Lower leg skin (tissue), 4 donors: ENCODE measurements at places on chromosomes 6 and 20. TPM values are rescaled to one million over a fixed set of nuclear protein-coding genes. Genes with fewer than 3 reads are reported as not detected.

DNA sequence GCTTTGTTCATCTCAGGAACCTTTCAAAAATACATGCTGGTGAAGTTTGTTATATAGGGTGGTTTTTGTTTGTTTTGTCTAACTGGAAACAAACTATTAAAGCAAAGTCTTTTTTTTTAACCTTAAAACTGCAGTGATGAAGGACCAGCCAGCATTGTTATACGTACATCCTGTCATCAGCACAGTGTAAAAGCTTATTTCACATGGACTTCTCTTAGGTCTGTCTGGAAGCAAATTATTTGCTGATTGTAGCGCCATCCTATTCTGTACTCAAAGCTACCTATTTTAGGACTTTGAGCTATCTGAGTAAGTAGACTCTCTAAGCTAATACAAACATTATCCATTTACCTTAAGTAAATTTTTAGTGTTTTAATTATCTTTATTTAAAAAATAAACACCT lies 61.7 kb downstream of the SNX9 start:
- DNase-seq, result no peak

DNA sequence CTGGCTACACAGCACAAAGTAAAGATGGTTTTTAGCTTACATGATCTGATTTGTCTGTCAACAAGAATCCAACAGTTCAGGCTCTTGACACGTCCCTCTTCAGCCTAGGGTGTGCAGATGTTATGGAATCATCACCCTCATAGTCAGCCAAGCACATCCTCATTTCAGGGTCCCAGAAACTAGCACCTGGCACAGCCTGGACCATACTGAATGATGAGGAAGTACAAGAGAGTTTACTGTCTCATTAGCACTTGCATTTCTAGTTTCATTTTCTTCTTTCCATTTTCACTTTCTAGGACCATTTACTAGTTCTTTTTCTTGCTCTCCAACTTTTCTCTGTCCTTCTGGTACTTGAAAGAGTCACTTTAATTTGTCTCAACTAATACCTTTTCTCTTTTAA lies 6.5 kb downstream of the RIPOR2 start:
- no peak for DNase-seq

DNA sequence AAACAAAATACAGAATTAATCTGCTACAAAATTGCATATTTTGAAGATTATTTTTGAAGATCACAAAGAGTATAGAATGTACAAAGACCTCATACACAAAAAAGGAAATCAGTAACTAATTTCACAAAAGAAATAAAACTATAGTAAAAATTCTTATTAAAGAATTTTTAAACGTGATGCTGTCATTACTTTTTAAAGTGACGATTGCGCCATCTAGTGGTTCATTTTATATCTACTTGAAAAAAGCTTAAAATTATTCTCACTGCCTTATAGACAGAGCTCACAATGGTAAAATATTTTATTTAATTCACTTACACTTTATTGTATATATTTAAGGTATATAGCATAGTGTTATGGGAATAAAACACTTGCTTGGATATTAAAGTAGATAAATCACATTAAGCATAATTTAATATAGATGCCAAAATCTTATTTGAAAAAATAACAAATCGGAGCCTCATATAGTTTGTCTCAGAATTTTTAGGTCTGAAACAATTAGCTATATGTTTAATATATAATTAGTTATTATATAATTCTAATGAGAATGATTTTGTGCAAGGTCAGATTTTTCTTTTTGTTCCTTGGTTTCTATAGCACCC lies 128.8 kb downstream of the PHF3 start:
- no peak for DNase-seq

GRCh38 chr6:113888493-113888892 lies 31.3 kb downstream of the MARCKS start:
- DNase-seq, result no peak

- peak; percentile 27 for DNase-seq
Observed at GRCh38 chr6:167827583-167828324, 1.0 kb downstream of the AFDN start.

CLIC5 gene
- 1.2 TPM for total RNA-seq

C6orf58 gene
- not detected for total RNA-seq

TRIM10 gene
- 0.13 TPM for total RNA-seq

OSER1 gene
- 48.4 TPM for total RNA-seq

MATN4 gene
- 0.61 TPM for total RNA-seq

TGM2 gene
- 4.4 TPM for total RNA-seq

AHI1 gene
- total RNA-seq, result 10.3 TPM
